ENCODE measurements at places on chromosomes 12 and 14.

- DNase-seq: no peak
Observed at GRCh38 chr14:92568621-92569479, 55.3 kb downstream of the RIN3 start.

DNA sequence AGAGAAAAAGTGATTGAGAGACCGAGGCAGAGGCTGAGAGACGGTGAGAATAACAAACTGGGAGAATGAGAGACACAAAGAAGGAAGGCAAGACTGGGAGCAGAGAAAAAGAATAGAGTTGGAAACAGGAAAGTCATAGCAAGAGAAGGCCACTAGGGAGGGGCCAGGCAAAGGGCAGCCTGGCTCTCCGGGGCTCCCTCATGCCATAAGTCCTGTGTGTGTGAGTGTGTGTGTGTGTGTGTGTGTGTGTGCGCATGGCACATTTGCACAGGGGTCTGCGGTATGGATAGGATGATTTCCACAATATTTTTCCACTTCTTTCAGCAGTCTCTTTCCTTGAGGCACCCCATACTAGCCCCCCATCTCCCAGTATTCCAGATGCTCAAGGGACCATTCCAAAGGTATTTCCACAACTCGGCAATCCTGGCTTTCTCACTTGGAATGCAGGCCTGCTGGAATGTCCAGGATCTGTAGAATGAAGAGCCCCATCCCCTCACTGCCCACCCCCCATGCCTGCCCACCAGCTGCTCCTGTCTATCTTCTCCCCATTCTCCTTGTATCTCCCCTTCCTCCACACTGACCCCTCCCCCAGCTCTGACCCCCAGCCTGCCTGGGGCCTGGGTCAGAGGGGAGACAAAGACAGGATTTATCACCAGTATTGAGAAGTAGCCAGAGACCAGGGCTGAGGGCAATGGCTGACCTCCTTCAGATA is 9.0 kb downstream of the GPR84 start:
- DNase-seq: no peak

GRCh38 chr12:131458931-131459772 is 251.7 kb upstream of the SFSWAP start:
- DNase-seq: no peak

DNA sequence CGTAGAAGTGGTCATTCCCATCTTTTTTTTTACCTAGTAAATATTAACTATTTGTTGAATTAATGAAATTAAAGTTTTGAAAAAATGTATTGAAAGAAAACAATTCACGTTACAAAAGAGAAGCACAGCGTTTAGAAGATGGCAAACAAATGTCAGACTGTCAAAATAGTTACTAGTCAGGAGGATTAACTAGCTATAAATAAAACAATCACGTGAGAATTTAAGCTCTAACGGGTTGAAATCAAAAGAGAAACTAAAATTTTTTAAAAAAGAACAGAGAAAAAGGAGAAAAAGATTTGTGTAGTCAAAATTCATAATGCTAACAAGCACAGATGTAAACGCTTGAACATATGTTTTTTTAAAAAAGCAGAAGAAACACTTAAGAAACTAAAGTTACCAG is 26.4 kb downstream of the DDHD1 start:
- no peak for DNase-seq

- no peak for DNase-seq
Observed at GRCh38 chr12:63038713-63039100, 103.8 kb upstream of the PPM1H start.

DNA sequence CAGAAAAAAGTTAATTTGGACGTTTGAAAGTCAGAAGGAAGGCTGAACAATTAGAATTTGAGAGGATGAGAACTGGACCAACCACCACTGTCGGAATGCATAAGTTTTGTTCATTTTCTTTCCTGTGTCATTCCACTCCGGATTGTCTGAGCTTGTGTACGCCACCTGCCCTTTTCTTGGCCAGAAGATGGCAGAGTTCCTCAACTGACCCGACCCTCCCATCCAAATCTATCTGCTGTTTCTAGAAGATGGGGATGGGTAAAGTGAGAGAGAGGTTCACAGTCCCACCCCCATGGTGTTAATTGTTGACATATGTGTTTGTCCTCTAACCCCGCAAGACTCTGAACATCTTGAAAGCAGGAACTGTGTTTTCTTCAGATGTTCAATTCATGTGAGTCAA is 388.0 kb downstream of the VRK1 start:
- DNase-seq: no peak

DNA sequence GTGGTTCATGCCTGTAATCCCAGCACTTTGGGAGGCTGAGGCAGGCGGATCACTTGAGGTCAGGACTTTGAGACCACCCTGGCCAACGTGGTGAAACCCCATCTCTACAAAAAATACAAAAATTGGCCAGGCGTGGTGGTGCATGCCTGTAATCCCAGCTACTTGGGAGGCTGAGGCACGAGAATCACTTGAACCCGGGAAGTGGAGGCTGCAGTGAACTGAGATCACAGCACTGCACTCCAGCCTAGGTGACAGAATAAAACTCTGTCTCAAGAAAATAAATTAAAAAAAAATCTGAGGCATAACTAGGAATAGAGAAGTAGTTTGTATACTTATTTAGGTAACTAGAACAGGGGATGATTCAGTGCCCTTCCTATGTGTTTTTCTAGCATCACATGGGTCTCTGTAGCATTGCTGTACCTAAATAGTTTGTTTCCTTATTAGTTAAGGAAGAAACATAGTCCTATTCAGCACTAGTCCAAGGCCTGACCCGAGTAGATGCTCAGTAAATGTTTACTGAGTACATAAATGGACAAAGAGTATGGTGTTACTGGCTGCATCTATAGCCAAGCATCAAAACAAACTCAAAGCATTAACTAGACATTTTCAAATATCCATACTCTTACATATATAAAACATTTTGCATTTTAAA is 21.7 kb downstream of the TAOK3 start:
- DNase-seq: no peak

- peak; percentile 56 for DNase-seq
Observed at GRCh38 chr14:100375266-100375962, 52.3 kb downstream of the SLC25A47 start.

DNA sequence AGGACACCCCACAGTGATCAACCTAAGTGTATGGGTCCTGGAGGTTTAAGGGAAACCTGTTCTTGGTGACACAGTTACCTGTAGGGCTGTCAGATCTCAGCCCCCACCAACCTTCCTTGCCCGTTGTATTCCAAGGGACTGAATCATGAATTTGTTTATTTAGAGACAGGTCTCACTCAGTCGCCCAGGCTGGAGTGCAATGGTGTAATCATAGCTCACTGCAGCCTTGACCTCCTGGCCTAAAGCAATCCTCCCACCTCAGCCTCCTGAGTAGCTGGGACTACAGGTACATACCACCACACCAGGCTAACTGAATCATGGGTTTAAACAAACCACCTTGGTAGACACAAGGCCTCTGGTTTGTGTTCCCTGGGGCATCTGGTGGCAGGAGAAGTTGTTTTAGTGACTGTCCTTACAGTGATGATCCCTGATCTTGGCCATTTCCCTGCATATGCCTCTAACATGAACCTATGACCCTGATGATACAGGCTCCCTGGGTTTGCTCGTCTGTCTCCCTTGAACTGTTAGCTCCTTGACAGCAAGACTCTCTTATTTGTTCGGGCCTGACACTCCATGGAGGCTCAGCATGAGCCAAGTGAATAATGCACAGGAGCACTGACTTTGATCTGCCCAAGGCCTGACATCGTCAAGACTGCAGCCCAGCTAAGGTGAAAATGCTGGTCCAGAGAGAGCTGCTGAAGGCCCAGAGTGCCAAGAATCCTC is 47.9 kb downstream of the PITPNM2 start:
- DNase-seq: no peak

GRCh38 chr12:103773109-103773910 is 67.7 kb downstream of the NT5DC3 start:
- no peak for DNase-seq

GRCh38 chr12:105214670-105215375 is 21.2 kb downstream of the APPL2 start:
- no peak for DNase-seq

DNA sequence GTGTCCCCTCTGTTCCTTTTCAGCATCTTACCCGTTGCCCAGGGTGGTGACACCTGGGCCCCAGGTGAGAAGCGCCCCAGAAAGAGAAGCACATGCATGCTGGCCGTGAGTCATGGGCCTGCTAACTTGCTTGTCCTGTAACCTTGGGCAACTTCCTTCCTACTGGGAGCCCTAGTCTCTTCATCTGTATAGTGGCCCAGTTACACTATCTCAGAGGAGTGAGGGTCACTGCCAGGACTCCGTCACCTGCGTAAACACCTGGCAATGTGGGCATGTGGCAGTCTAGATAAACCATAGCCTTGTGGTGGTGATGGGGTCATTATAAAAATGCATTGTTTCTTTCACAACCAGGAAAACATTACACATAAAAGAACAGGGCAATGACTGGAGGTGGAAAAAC is 125.2 kb downstream of the SLC25A47 start:
- DNase-seq: no peak

GRCh38 chr12:1844661-1845409 is 24.5 kb downstream of the LRTM2 start:
- DNase-seq: no peak

GRCh38 chr12:53735556-53735955 is 8.3 kb upstream of the CALCOCO1 start:
- DNase-seq: no peak

GRCh38 chr14:65495196-65495595 is 82.7 kb downstream of the FUT8 start:
- DNase-seq: no peak

DNA sequence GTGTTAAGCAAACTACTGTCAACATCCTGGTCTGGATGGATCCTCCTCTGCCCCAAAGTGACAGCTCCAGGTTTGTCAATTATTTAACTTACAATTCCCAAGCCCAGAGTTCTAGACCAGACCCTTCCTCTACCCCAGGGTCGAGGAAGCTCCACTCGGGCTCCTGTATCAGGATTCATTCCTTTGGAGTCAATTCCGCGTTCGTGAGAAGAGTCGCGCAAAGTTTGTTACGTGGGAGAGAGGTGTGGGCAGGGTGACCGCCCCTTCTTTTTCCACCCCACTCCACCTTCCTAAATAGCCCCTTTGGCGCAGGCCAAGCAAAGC is 479 bp downstream of the SEL1L start:
- DNase-seq: no peak

DNA sequence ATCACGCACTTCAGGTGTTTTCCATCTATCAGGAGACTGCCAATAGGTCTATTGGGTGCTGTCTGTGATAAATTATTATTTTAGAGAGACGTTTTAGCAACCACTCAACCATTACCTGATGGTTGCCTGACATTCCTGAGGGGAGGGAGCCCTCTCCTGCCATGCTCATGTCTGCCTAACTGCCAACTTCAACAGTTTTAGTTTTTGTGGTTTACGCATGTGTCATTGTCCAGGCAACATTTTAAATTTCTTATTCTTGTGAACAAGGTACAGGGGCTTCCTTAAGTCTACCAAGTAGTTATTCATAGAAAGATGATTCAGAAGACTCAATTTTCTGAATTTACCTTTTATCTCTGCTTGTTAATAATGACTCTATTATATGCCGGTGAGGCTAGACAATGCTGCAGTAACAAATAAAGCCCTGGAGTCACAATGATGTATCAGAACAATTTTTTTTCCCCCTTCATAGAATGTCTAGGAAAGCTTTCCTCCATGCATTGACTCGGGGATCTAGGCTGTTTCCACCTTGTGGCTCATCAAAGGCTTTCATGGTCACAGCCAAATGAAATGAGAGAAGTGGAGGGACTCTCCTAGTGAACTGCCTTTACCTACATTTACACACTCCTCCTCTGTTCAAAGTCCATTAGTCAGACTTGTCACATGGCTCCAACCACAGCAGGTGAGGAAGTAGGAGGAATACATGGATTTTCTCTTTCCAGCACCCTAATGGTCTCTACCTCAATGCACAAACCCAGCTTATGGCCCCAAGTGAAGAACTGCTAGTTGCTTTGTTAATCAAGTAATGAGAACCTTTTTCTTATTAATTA is 225.8 kb downstream of the CRADD start:
- no peak for DNase-seq

DNA sequence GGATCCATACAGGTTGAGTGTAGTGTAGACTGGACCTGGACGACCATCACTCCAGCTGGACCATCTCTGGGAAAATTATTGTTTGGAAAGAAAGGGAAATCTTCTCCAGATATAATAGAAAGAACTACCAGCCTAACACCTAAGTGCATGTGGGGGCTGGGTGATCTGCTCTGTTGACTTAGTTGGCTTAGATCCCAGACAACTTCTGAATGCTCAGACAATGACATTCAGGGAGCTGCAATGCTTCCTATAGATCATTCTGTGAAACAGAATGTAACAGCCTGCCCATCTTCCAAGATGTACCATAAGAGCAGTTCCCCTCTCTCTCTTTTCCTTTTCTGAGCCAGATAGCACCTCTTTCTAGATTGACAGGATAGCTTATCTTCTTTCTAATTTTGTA is 572.8 kb upstream of the STXBP6 start:
- no peak for DNase-seq

- no peak for DNase-seq
Observed at GRCh38 chr12:41652981-41653380, 464.9 kb downstream of the PDZRN4 start.

DNA sequence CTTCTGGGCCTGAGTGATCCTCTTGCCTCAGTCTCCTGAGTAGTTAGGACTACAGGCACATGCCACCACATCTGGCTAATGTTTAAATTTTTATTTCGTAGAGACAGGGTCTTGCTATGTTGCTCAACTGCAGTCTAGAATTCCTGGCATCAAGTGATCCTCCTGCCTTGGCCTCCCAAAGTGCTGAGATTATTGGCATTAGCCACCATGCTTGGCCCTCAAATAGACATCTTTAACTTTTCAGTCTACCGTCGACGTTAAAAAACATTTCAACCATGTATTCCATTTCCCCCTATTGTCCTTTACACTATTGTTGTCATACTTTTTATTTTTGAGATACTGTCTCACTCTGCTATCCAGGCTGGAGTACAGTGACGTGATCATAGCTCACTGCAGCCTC is 22.4 kb downstream of the ERH start:
- DNase-seq: no peak

GRCh38 chr12:15899282-15899870 is 11.8 kb upstream of the DERA start:
- DNase-seq: no peak

GRCh38 chr14:50191499-50191898 is 39.9 kb downstream of the SOS2 start:
- no peak for DNase-seq

- no peak for DNase-seq
Observed at GRCh38 chr14:24251880-24252288, 9.5 kb upstream of the TINF2 start.

- DNase-seq: no peak
Observed at GRCh38 chr14:92105073-92105892, 1.1 kb downstream of the ATXN3 start.

- DNase-seq: no peak
Observed at GRCh38 chr12:7142056-7142644, 12.0 kb downstream of the CLSTN3 start.

DNA sequence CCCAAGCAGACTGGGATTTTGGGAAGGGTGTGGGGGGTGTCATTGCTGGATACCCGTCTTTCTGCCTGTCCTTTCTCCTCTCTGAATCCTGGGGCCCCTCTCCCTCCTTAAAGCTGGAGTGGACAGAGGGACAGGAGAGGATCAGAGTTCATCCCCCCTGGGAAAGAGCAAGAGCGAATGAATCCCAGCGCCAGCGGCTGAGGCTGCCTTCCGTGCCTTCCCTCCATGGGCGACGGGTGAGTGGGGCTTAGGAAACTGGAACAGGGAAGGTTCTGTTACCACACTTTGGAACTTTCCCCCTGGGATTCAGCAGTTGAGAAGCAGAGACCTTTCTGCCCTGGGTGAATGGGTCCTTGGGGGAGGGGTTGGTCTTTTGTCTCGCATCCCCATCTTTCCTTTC is 16.2 kb upstream of the RIN3 start:
- no peak for DNase-seq

Measured in HS-27A (cell line).